ENCODE measurements at places on chromosomes 3 and 15.
A peak's percentile ranks its signal among the peaks of the same experiment; 100 is the strongest.

DNA sequence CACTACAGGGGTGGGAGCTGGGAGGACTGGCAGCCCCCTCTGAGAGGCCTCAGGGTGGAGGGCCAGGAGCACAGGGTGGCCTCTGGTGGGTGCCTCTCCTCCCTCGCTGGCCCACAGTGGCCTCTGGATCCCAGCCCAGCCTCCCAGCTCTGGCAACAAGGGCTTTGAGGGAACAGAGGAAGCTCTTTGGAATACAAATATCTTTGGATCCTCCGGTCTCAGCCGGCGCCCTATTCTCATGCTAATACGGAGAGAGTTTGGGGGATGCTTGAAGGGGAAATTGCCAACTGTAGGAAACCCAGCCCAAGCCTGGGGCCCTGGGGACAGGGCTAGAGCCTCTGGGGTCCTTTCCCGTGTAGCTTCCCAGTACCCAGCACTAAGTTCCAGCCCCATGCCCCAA, 33.4 kb upstream of the INSYN1 start:
- DNase-seq, result no peak
- peaks cover 7% of the 10 kb centered on the region for H3K27me3 ChIP-seq
- no peak overlapping the region for H3K4me3 ChIP-seq
- no peaks in the 10 kb centered on the region for H3K36me3 ChIP-seq

DNA sequence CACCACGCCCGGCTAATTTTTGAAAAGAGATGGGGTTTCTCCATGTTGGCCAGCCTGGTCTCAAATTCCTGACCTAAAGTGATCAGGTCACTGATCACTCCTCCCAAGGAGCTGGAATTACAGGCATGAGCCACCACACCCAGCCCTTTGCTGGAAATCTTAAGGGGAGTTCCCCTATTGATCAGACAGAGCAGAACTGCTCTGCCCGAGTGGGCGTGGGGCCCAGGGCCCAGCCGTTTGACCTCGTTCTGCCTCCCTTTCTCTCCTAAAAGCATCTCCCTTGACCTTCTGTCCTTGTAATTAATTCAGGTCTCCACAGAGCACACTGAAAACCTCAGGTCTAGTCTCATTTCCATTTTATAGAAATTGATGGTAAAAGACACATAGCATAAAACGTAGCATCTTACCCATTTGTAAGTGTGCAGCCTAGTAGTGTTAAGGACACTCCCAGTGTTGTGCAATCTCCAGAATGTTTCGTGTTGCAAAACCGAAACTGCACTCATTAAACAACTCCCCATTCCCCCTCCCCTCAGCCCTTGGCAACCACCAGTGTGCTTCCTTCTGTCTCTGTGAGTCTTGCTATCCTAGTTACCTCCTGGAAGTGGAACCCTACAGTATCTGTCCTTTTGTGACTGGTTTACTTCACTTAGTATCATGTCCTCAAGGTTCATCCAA, 89.3 kb downstream of the SLCO3A1 start:
- no peak for DNase-seq
- H3K36me3 ChIP-seq, result no peaks in the 10 kb centered on the region
- peak overlapping the region; percentile 92 for H3K27ac ChIP-seq
- H3K4me3 ChIP-seq, result no peak overlapping the region
- H3K4me1 ChIP-seq, result peaks cover 33% of the 10 kb centered on the region

DNA sequence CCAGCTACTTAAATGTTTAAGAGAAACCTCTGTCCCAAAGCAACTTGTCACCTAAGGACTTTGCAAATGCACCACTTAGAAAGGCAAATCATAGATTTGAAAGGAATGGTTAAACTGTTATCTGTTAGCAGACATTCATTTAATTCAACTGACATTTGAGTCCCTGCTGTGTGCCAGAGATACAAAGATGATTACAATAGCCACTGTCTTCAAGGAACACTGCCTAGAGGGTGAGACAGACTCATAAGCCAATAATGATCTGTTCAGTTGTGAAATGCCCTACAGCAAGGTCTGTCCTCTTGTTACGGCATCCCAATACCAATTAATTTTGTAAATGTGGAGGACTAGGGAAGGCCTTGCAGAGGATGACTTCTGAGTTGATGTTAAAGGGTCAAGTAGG, 113.1 kb downstream of the ATG7 start:
- peak overlapping the region; percentile 86 for H3K27ac ChIP-seq
- H3K4me3 ChIP-seq, result no peak overlapping the region
- peaks cover 4% of the 10 kb centered on the region for H3K36me3 ChIP-seq
- peaks cover 54% of the 10 kb centered on the region for H3K4me1 ChIP-seq

- no peak overlapping the region for H3K27ac ChIP-seq
- no peaks in the 10 kb centered on the region for H3K4me1 ChIP-seq
- no peaks in the 10 kb centered on the region for H3K36me3 ChIP-seq
- DNase-seq, result no peak
- H3K27me3 ChIP-seq, result peaks cover 3% of the 10 kb centered on the region
Measured at GRCh38 chr15:93895976-93896770, 335.2 kb upstream of the MCTP2 start.

DNA sequence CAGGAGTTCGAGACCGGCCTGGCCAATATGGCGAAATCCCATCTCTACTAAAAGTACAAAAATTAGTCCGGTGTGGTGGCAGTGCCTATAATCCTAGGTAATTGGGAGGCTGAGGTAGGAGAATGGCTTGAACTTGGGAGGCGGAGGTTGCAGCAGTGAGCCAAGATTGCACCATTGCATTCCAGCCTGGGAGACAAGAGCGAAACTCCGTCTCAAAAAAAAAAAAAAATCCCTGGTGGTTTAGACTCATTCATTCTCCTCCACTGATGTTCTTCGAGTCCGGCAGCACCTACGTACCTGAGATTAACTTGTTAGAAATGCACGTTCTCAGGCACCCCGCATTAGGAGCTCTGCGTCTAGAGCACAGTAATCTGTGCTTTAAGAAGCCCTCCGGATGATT, 3.7 kb downstream of the MCTP2 start:
- no peak overlapping the region for H3K27ac ChIP-seq
- peaks cover 39% of the 10 kb centered on the region for H3K4me1 ChIP-seq
- H3K36me3 ChIP-seq, result no peaks in the 10 kb centered on the region
- no peak overlapping the region for H3K4me3 ChIP-seq
- H3K27me3 ChIP-seq, result peaks cover 28% of the 10 kb centered on the region

- H3K27me3 ChIP-seq, result no peaks in the 10 kb centered on the region
- DNase-seq, result no peak
- H3K27ac ChIP-seq, result peak overlapping the region; percentile 74
- H3K4me1 ChIP-seq, result peaks cover 42% of the 10 kb centered on the region
- H3K4me3 ChIP-seq, result no peak overlapping the region
- H3K36me3 ChIP-seq, result no peaks in the 10 kb centered on the region
Measured at GRCh38 chr3:4583416-4583815, 90.3 kb downstream of the ITPR1 start.

DNA sequence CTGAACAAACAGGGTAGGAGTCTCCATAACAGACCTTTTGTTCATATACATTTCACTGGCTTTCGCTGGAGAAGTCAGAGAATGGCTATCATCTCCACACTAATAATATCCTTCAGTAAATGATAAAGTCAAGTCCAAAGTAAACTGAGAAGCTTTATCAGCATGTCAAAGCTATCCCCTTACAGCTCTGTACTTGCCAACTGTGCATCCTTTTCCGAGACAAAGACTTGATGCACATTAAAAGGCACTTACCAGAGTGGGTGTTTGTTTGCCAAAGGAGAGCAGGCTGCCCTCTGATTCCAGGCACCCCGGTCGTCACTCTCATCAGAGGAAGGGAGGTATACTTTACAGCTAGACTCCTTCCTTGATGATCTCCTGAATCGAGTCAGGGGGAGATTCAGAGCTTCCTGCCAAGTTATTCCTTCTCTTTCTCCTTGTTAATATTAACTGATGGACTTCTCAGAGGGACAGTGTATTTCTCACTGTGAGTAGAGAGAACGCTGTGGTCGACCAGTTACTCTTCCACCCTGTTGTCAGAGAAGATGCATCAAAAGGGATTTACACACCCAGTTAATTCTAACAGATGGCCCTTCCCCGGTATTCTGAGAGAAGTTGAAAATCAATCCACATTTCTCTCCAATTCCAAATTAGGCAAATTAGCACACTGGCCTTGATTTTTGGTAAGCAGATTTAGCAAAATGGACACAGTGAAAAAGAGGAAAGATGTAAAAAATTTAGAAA, 504.7 kb upstream of the NR2F2 start:
- H3K36me3 ChIP-seq, result no peaks in the 10 kb centered on the region
- H3K27me3 ChIP-seq, result no peaks in the 10 kb centered on the region
- peak overlapping the region; percentile 25 for H3K27ac ChIP-seq
- no peak for DNase-seq
- H3K4me3 ChIP-seq, result no peak overlapping the region

- peaks cover 15% of the 10 kb centered on the region for H3K4me1 ChIP-seq
- no peak for DNase-seq
- no peak overlapping the region for H3K27ac ChIP-seq
- no peak overlapping the region for H3K4me3 ChIP-seq
Measured at GRCh38 chr15:93319121-93319814, 230.3 kb upstream of the RGMA start.

DNA sequence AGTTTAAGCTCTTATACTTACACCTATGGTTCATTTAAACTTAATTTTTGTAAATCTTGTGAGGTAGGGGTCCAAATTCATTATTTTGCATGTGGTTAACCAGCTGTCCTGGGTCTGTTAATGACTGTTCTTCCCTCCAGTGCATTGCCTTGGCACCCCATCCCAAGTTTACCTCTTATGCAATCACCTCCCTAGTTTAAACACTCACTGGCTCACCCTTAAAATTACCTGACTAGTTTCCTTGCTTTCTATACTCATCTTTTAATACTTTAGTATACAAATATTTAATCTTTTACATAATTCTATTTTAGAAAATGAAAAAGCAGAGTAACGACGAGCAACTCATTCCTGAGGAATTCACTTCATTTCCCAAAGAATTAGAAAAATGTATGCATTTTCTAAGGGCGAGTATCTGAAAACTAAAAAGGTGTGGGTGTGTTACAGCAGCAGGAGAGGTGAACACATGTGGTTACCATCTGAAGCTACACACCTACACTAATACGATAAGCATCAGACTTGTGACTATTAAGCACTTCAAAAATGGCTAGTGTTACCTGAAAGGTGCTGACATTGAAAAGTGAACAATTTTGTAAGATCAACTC, 33.7 kb downstream of the TJP1 start:
- peaks cover 26% of the 10 kb centered on the region for H3K36me3 ChIP-seq
- no peak overlapping the region for H3K4me3 ChIP-seq
- H3K27me3 ChIP-seq, result no peaks in the 10 kb centered on the region
- H3K27ac ChIP-seq, result no peak overlapping the region

- H3K36me3 ChIP-seq, result no peaks in the 10 kb centered on the region
- no peak overlapping the region for H3K4me3 ChIP-seq
- peaks cover 6% of the 10 kb centered on the region for H3K4me1 ChIP-seq
Measured at GRCh38 chr3:140035871-140036270, 100.9 kb downstream of the CLSTN2 start.
